ENCODE measurements at places on chromosomes 6 and 20.

GRCh38 chr6:140602431-140603248 is 1228.2 kb upstream of the CITED2 start:
- no peak for DNase-seq

DNA sequence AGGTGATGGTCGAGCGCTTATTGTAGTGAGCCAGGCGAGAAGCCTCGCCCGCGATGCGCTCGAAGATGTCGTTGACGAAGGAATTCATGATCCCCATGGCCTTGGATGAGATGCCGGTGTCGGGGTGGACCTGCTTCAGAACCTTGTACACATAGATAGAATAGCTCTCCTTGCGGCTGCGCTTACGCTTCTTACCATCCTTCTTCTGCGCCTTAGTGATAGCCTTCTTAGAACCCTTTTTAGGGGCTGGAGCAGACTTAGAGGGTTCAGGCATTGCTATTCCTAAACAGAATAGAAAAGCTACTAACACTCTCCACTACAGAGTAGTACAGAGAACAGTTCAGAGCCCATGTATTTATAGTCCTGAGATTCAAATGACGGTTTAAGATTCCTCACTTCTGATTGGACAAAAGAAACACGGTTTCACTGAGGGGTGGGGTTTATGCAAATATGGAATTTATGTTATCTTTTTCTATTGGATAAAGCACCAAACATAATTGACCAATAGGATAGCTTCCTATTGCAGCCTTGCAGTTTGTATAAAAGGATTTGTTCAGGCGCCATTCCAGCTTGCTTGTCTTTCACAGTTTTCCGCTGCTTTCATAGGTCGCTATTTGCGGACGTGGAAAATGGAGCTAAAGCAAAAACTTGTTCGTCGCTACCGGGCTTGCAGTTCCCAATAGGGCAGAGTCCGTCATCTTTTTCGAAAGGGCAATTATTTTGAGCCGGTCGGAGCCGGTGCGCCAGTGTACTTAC is 43.7 kb upstream of the HFE start:
- no peak for DNase-seq

GRCh38 chr6:79821859-79822258 is 125.5 kb downstream of the ELOVL4 start:
- DNase-seq, result no peak

GRCh38 chr6:165844232-165844631 is 181.2 kb upstream of the PDE10A start:
- no peak for DNase-seq

- no peak for DNase-seq
These were observed 21.2 kb downstream of the RAMACL start for GRCh38 chr6:166565084-166565967.

GRCh38 chr6:116406678-116407345 is 36.1 kb downstream of the DSE start:
- DNase-seq, result no peak

- no peak for DNase-seq
These were observed 52.9 kb upstream of the UNC93A start for GRCh38 chr6:167238146-167238693.

GRCh38 chr6:101263596-101263995 is 129.9 kb upstream of the GRIK2 start:
- DNase-seq, result no peak

DNA sequence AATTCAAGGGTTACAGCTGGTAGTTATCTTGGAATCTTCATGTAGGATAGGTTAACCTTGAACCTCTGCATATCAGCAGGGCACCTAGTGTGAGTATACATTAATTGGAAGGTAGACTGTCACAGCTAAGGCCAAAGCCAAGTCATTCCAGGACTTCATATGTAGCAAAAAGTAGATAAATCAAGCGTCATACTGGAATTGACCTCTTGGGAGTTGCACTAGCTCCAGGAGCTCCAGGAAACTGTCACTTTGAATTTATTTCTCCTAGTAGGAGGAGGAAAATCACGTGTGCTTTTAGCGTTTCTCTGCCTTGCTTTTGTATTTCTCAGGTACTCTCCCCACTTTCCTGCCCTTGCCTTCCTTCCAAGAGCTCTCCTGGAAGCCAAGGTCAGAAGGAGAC is 30.3 kb downstream of the RIPOR2 start:
- no peak for DNase-seq

- no peak for DNase-seq
These were observed 5.1 kb downstream of the RRBP1 start for GRCh38 chr20:17676942-17677341.

GRCh38 chr6:145544514-145544913 is 190.8 kb downstream of the EPM2A start:
- DNase-seq, result no peak

GRCh38 chr6:137495703-137496336 is 1.6 kb upstream of the OLIG3 start:
- no peak for DNase-seq

DNA sequence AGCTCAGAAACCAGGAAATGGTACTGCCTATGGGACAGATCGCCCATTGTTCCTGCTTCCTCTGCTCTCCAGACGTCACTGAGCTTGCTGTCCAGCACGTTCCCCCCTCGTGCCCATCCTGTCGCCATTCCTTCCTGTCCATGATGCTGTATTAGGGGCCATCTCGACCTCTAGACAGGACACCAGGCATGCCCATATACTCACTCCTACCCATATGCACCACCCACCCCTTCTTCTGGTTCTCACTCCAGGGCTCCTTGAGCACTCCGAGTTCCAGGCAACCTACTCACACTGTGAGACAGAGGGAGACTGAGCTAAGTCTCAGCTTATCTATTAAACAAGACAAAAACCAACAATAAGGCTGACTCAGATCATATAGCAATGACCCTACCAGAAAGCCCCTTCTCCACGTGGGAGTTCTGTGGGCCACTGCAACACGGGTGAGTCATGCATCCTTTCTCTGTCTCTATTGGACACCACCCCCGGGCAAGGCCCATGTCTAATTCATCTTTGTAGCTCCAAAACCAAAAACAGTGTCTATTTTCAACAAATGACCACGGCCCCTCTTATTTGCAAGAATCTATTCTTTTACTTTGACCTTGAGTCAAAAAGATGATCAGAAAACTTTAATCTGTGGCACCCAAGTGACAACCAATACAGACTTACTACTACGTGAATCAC is 65.7 kb downstream of the PSMG4 start:
- DNase-seq, result no peak

DNA sequence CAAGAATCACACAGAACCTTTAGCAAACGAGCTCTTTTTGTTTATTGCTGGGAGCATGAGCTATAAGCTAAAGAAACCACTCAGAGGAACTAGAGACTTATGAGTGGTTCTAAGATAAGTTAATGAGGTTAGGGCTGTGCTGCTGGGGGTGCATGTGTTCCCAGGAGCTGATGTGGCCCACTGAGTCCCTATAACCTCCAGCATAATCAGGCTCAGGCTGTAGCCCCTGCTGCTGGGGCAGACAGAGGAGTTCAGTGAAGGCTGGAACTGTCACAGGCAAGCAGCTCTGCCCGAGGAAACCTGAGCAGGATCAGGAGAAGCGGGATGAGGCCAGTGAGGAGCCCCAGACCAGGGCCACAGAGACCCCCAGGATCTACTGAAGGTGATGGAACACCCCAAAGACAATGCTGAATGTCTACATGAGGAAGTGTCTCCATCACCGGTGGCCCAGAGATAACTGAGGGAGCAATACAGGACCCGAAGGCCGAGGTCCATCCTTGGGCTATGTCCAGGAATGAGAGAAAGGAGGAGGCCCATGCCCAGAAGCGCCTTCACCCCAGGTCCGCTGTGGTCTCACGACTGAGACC is 17.3 kb downstream of the TUBB2B start:
- DNase-seq, result no peak

DNA sequence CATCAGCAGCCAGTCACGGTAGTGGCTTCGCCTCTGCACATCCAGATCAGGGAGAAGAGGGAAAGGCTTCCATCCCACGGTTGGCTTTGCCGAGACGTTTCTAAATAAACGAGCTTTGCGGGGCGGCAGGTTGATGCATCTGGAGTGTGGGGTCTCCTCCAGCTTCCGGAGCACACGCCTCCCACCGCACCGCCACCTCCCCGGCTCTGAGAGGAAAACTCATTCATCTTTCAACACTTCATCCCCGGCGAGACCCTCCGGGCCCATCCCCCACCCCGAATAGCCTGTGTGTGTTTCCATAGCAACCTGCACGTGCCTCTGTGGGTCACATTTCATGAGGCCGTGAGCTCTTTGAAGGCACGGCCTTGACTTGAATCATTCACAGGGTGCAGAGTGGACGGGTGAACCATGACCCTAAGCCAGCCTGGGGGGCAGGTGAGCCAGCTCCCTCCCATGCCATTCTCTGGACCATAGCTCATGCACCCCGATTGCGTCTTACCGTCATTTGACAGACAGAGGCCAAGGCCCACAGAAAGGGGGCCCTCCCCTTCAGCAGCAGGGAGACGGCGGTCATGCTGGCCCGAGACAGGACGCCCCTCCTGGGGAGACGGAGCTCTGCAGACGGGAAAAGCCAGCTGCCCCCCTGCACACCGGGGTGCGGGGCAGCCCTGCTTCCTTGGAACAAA is 16.2 kb upstream of the CHRNA4 start:
- DNase-seq, result no peak

DNA sequence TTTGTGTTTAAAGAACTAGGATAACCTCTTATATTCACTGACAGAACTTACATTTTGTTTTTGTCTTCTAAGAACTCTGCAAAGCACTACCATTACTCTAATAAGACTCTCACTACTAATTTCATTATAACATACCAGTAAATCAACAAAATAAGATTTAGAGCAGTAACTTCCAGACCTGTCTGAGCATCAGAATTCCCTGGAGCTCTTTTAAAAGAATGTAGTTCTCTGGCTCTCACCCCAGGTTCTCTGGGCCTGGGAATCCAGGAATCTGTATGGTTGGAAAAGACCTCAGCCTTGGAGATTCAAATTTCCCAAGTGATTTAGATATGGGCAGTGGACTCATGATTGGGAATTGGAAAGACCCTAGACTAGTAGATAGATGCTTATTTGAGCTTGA is 89.4 kb downstream of the JAG1 start:
- no peak for DNase-seq

DNA sequence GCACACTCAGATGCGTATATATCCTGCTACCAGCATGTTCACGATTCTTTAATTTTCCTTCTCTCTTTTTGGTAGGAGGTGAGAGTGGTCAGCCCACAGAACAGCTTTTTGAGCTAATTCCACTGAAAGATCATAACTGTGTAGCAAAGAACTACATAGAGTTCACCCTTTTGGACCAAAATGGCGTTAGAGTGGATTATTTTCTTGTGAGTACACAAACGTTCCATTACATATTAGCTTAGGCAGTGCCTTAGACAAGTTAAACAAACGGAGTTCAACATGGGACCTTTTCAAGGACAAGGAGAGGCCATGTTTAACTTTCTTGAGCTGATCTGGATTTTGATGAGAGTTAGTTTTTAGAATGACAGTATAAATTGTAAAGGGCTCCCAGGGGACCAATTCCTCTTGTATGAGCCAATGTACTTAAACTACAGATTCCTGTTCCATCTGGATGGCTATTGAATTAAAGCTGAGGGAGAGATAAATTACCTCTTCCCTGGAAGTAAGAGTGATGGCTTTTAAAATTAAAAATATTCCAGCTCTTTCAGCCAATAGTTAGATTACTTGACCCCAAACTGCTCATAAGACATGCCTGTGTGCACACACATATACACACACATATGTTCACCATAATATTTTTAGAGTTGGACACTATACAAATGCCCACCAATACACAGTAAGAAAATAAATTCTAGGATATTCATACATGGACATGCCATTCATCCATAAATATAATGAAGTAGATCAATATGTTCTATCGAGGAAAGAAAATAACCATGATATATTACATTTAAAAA is 25.6 kb upstream of the ARMH2 start:
- DNase-seq, result no peak

- no peak for DNase-seq
These were observed 28.2 kb downstream of the MYT1 start for GRCh38 chr20:64192406-64192805.

GRCh38 chr20:34525709-34526416 is 9.6 kb downstream of the DYNLRB1 start:
- no peak for DNase-seq

- DNase-seq, result no peak
These were observed 21.1 kb downstream of the ELOVL2 start for GRCh38 chr6:11023032-11023431.

DNA sequence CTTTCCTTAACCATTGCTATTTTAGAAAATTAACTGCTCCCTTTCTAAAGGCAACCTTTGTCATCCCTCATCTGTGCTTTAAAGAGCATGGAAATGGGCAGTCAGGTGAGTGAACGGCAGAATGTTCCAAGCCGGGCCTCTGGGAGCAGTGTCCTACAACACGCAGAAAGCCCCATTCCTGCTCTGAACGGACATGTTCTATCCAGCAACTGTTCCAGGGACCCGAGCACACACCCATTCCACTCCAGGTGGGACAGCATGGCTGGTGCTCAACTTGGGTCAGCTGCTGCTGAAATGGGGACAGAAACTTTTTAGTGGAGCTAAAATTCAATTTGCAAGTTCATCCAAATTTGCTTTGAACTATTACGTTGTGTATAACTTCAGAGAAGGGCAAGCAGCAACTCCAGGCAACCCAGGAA is 26.7 kb downstream of the DIDO1 start:
- DNase-seq, result no peak

- DNase-seq, result no peak
These were observed 130.1 kb upstream of the SLC2A12 start for GRCh38 chr6:134182528-134182927.

- DNase-seq, result no peak
These were observed 1.4 kb downstream of the LAMP5 start for GRCh38 chr20:9515741-9516233.

DNA sequence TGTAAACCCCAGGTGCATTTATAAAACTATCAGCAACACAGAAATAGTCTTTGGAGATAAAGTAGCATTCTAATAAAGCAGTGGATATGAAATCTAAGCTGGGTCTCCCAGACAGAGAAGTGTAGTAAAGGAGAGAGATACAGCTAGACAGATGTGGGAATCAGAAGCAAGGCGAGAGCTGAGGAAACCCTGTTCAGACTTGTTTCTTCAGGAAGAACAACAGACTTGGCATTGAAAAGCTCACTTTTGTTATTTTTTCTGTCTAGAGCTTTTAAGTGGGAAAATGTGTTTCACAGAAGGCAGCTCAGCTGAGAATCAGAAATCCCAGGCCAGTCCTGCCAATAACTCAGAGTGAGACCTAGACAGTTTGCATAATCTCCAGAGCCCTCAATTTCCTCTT is 52.9 kb downstream of the SLC35B3 start:
- DNase-seq, result no peak

DNA sequence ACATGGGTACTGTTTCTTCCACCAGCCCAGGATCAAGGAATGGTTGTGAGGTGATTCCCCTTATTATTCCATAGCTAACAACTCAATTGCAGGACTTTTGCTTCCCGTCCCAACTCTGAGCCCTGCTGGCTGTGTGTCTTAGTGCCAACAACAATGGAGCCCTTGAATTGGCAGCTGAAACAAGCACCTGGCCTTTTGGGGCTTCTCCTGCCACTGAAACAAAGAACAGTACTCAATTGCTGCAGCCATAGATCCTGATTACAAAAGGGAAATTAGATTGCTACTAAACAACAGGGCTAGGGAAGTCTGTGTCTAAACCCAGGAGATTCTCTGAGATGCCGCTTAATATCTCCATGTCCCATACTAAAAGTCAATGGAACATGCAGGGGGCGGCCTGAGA is 61.3 kb upstream of the CARMIL1 start:
- no peak for DNase-seq
